ENCODE measurements at places on chromosomes 6 and 20.

GRCh38 chr6:11242711-11243110 is 10.2 kb upstream of the NEDD9 start:
- no peak for DNase-seq

DNA sequence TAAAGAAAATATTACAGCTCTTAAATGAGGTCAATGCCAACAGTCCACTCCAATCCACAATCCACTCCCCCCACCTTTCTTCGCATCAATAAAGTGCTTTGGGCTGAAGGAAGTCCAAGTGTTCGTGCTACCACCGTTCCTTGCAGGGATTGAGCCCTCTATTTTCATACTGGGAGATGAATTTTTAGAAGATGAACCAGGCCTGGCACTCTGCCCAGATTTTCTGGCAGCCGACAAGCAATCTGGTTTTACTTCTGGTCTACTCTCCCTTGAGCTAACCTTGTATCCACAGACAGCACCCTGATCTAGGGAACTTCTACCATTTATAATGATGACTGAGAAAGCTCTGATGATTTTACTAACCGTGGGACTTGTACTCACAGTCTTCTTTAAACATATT is 72.3 kb downstream of the BTBD9 start:
- DNase-seq = no peak

GRCh38 chr20:2900845-2901592 is 27.7 kb downstream of the PTPRA start:
- no peak for DNase-seq

GRCh38 chr6:17448165-17448564 is 54.8 kb downstream of the CAP2 start:
- DNase-seq = no peak

GRCh38 chr6:1422290-1422689 is 32.9 kb downstream of the FOXF2 start:
- DNase-seq = no peak

DNA sequence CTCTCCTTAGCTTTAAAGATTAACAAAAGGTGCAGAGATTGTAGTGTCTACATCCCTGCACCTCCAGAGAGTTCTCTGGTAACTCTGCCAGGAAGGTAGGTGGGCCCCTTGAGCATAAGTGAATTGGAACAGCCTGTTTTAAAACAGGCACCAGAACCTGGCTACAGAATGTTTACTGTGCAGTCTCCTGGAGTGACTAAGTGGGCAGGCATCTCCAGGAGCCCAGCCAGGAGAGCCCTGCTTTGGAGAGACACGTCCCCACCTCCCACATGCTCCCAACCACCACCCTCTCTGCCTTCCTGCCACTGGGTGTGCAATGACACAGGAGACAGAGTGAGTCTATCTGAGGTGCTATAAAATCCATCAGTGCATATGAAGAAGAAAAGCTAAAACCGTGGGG is 110.3 kb upstream of the EYA4 start:
- DNase-seq = peak; percentile 63

All from ELF-1 (cell line).